ENCODE measurements at places on chromosomes 7 and 10.

DNA sequence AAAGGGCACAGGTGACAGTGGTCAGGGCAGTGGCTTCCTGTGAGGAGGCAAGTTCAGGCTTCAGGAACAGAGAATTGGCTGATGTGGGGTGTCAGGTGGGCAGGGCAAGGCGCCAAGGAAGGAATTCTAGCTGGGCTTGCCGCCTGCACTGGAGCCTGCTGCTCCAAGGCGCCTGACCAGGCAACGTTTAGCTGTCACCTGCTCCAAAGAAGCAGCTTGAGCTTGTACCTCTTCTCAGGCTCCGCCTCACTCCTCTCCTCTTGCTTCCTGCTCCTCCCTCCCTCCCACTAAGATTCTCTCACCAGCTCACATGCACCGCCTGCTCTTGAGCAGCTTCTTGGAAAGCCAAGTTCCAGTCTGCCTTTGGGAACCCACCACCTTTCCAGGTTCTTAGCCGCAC is 187.4 kb upstream of the GRB10 start:
- DNase-seq = no peak

DNA sequence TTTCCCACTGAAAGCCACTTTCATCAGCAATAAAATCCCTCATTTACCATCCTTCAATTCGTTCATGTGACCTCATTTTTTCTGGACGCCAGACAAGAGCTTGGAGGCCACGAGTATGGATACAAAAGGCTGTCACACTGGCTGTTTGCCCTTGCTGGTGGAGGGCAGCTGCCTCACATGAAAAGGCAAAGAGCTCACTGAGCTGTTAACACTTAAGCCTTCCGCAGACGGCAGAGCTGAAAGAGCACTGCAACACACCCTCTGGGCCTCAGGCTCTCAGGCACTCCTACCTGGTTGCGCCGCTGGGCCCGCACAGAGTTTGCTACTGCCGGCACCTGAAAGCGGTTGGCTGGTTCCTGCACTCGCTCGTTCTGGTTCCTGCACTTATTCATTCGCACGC is 193.5 kb downstream of the CFTR start:
- DNase-seq = no peak

DNA sequence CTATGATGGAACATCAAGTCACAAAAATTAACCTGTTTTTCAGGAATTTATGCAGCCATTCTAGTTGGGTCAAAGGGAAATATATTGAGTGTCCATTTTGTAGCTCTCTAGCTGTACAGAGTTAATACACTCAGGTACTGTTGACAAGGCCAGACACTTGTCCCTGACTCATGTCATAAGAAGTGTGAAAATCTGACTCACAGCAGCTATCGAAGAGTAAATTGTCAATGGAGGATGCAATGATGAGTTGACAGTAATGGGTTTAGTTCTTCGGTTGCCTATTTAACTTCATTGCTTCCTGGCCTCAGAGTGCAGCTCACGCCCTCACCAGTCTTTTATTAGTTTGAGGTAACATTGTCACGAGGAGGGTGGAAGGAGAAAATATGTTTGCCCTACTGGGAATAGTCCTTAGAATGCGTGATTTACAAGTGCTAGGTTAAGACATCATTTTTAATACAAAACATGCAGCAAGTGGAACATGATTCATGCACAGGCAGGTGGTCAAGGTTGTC is 255.1 kb downstream of the XPNPEP1 start:
- no peak for DNase-seq

DNA sequence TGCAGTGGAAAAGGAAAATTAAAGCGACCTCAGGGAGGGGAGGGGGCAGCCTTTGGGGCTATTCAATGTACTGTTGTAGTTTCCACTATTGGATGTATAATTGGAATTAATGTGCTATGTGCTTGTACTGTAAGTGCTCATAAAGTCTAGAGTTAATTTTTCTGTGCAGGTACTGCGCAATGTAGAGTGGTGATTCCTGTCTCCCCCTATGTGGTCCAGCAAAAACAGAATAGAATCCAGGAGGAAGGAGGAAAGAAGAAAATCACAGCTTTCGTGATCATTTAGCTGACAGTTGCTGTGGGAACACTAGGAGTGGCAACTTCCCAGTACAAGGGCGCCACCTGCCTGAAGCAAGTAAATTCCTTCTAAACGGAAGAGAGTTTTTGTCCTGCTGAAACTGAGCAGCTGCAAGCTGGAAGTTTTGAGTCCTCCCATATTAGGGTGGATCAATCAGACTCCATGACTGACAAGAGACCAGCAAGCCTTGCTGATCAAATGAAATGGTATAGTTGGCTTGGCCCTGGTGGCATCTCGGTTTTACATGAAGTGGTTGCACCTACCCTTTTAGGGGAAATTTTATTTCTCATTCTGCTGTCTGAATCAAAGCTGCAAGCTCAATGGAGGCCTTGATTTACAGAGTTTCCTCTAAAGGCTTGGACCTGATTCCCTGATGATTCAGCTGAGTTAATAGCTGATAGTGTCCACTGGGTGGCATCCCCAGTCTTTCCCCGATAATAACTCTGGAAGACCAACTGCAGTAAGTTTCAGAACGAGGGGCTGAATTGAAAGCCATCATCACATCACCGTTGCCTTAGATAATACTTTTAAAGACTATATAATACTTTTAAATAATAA is 299.8 kb downstream of the HGF start:
- DNase-seq = peak; percentile 77

DNA sequence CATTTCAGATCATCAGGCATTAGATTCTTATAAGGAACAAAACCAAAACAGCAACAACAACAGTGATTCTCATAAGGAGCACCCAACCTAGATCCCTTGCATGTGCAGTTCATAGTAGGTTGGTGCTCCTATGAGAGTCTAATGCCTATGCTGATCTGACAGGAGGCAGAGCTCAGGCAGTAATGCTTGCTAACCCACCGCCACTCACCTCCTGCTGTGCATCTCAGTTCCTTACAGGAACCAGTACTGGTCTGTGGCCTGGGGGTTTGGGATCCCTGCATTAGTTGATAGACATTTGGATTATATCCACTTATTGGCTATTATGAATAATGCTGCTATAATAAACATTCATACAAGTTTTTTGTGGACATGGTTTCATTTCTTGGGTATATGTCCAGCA is 14.0 kb downstream of the MKLN1 start:
- DNase-seq = no peak

DNA sequence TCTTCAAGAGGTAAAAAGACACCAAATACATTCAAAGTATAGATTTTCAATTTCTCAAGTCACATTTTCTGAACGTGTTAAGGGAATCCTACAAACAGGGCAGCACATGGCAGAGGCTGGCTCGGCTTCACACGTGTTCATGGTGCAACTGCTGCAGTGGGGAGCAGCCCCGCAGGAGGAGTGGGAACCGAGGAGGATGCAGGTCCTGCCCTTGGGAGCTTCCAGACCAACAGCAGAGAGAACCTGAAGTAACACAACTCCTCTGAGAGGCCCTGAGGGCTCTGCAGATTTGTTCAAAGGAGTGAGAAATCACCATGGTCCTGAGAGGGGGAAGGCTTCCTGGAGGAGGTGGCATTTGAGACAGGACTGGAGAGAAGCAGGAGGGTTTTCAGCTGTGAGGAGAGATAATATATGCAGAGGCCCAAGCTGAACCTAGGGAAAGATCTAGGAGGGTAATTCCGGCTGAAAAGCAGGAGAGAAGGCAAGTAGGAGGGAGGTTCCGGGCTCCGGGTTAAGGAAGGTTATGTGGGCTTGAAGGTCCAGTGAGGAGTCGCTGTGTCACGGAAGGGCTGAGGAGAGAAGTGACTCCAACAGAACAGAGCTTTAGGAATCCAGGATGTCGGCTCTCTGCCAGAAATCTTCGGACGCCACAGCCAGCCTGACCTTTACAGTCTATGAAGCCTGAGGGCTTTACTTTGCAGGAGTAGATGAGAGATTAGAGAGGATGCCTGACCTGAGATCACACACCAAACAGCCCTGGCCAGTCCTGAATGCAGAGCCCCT is 77.5 kb downstream of the GPR26 start:
- DNase-seq = peak; percentile 82

DNA sequence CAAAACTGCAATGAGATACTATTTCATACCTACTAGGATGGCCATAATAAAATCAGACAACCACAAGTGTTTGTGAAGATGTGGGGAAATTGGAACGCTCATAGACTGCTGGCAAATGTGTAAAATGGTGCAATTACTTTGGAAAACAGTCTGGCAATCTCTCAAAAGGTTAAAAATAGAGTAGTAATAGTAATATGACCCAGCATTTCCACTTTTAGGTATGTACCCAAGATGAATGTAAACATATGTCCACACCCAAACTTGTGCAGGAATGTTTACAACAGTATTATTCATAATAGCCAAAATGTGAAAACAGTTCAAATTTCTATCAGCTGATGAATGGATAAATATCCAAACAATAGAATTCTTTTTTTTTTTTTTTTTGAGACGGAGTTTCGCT is 731.6 kb upstream of the ANKRD30A start:
- no peak for DNase-seq

DNA sequence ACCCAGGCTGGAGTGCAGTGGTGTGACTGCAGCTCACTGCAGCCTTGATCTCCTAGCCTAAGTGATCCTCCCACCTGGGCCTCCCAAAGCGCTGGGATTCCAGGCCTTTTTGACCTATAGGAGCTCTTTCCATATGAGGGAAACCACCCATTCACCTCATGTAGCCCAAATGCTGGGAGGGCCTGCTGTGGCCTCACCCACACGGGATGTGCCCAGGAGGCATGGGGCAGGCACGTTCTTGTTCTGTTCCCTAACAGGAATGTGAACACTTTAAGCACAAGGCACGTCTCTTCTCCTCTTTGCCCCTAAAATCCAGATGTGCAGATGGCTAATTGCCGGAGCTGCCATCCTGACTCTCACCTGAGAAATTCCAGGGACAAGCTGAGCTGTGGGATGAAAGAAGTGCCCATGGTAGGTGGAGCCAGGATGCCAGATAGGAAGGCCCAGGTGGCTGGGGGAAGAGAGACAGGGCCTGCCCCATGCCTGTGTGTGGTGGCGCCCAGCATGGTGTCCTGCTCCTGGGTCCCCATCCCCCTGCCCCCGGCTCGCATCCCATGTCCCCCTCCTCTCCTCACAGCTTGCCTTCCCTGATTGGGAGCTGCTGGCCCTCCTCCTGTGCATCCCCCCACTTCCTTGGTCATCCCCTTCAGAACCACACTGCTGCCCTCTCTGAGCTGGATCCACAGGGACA is 17.3 kb downstream of the CAMK2B start:
- no peak for DNase-seq

DNA sequence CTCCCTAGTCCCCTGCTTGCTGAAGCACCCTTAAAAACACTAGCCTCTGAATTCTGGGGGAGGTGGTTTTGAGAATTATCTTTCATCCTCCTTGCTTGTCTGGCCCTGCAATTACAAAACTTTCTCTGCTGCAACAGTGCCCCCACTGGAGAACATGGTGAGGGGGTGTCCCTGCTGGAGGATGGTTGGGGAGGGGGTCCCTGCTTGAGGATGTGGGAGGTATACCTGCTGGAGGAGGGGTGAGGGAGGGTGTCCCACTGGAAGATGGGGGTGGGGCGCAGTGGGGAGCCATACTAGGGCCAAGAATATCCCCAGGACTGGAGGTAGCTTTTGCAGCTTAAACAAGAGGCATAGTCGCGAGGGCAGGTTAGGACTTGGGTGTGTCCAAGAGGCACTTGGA is 3.2 kb upstream of the POLM start:
- no peak for DNase-seq

DNA sequence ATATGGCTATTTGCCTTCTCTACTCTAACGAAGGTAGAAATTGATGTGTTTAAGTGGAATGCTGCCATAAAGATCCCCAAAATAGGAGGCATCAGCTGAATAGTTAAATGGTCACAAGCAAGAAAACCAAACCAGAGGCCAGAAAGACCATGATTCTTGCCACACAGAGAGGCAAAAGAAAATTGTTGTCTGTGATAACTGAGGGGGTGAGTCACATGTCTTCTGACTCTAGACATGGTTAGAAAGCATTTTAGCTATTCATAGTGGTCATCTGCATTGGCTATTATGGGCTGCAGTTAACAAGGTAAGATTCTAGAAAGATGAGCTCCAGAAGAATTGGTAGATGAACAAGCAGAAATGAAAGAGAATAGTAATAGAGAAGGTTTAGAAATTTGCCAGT is 361.4 kb upstream of the NPSR1 start:
- DNase-seq = peak; percentile 45

DNA sequence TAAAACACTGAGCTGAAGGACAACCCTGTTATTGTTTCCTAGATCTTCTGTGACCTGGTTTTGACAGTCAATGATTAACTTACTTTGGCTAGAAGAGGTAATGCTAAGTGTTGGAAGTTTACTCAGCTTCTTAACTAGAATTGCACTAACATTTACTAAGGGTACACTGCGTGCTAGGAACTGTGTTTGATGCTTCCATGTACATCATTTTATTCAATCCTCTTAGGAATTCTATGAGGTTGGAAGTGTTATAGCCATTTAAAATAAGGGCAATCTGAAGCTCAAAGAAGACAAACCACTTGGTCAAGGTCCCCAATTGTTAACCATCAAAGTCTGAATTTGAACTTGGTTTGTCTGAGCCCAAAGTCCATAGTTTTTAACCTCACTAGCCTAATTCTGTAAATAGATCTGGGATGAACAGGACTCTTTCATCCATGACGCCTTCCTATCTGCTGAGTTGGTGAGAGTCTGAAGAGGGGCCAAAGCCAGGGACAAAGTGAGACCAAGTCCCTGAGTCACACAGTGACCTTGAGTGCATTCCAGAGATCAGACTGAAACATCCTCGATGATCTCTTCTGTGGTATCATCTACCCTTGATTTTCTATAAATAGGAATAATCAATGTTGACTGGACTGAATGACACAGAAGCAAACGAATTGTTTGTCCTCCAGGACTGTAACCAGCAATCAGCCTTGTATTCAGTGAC is 29.2 kb upstream of the ZNRF2 start:
- DNase-seq = no peak

- no peak for DNase-seq
Observed at GRCh38 chr7:25124465-25125136, 459 bp downstream of the CYCS start.

DNA sequence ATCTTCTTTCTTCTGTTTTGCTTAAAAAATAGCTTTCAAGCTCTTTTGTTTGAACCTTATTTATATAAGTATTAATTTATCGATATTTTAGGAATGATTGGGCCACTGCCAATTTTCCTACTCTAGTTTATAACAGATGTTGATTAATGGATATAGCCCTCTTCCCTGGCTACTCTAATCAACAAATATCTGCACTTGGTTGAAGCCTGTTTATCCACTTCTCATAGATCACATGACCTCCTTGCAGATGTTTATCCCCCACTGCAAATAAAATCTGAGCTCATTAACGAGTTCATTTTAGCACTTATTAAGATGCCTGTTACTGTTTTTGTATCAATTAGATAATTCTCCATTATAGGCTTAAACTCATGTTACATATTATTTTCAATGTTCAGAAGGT is 715.3 kb downstream of the CNTNAP2 start:
- no peak for DNase-seq

DNA sequence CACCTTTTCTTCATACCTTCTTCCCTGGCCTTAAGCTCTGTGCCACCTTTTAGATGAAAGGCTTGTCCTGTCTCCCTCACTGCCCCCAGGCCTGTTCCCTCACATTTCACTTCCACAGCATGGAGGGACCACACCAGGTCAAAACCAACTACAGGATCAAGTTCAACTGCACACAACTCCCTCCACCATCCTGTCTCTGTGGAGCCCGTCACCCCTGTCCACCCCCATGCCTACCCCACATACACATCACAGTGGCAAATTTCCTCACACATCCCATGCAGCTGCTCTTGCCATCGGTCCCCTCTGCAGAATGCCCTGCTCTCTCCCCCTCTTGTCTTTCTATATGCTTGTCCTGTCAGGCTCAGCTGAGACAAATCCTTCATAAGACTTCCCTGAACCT is 154.1 kb downstream of the USP6NL start:
- DNase-seq = no peak

GRCh38 chr10:121615435-121615793 is 17.2 kb upstream of the FGFR2 start:
- DNase-seq = no peak

- DNase-seq = peak; percentile 51
Observed at GRCh38 chr10:33952692-33953360, 618.4 kb upstream of the NRP1 start.

All from RPMI7951 (cell line).